A172 (cell line): ENCODE measurements at places on chromosomes 7 and 10. TPM values are rescaled to one million over a fixed set of nuclear protein-coding genes. Genes with fewer than 3 reads are reported as not detected.

- DNase-seq, result no peak
Measured at GRCh38 chr7:43700646-43701499, 28.4 kb downstream of the COA1 start.

GRCh38 chr7:82567841-82568240 lies 124.3 kb upstream of the CACNA2D1 start:
- no peak for DNase-seq

DNA sequence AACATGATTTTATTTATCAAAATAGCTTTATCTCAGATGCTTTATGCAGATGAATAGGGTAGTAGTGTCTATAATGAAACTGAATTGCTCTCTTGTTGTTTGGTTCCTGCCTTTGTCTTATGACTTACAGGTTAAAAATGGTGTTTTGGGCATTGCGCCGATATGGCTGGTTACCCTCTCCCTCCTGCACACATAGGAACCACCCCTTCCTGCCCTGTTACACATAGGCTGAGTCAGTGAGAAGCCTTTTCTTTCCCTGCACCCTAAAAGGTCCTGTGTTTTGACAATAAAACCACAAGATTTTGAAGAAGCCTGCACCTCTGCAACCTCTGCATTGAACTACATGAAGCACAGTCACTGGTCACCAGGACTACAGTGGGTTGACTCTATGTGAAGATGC lies 655.8 kb upstream of the ANKRD30A start:
- DNase-seq, result peak; percentile 80

- no peak for DNase-seq
Measured at GRCh38 chr7:48742079-48742798, 182.1 kb upstream of the CDC14C start.

DNA sequence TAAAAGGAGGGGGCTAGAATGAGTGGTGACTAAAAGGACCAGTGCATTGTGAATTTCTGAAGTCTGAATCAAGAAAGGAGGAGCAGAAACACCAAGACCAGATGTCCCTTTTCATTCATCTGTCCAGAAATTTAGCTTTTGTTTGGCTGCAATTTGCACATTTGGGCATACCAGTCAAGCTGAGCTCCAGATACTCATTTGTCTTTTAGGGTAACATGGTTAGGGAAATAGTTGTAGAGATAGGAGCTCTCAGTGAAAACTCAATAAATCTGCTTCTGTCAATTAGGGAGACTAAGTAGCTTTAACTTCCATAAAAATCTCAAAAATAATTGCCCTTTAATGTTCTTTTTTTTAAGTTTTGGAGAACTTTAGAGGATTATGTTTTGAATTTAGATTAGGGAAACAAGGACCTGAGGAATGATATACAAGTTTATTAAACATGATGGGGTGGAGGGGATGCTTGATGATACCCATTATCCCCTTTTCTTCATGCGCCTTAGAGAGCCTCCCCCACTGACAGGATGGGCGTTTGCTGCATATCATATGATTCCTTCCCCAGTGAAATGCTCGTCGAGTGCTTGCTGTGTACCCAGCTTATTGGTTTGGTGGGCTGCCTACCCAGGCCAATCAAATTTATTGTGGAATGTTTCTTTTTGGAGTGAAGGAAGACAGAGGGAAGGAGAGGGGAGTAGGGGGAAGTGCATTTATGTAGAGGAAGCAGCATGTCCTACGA lies 50.7 kb upstream of the RPA3 start:
- DNase-seq, result no peak

Gene OR6V1
- total RNA-seq, result not detected in 2 replicates

Gene GALNT11
- 57.6 and 73.5 TPM in 2 replicates for total RNA-seq

Gene ANKRD61
- 1.0 TPM in 1 of 2 replicates, not detected in the other for total RNA-seq

GRCh38 chr10:52048051-52048450 lies 266.0 kb upstream of the DKK1 start:
- DNase-seq, result no peak

- DNase-seq, result no peak
Measured at GRCh38 chr7:8094164-8095140, 125.9 kb downstream of the GLCCI1 start.

GRCh38 chr7:101129603-101130117 lies 2.8 kb downstream of the SERPINE1 start:
- DNase-seq, result no peak
